Mucosa of gallbladder (tissue), 1 donor: ENCODE measurements at places on chromosomes 7 and 10. TPM values are rescaled to one million over a fixed set of nuclear protein-coding genes. Genes with fewer than 3 reads are reported as not detected.
A peak's percentile ranks its signal among the peaks of the same experiment; 100 is the strongest.

DNA sequence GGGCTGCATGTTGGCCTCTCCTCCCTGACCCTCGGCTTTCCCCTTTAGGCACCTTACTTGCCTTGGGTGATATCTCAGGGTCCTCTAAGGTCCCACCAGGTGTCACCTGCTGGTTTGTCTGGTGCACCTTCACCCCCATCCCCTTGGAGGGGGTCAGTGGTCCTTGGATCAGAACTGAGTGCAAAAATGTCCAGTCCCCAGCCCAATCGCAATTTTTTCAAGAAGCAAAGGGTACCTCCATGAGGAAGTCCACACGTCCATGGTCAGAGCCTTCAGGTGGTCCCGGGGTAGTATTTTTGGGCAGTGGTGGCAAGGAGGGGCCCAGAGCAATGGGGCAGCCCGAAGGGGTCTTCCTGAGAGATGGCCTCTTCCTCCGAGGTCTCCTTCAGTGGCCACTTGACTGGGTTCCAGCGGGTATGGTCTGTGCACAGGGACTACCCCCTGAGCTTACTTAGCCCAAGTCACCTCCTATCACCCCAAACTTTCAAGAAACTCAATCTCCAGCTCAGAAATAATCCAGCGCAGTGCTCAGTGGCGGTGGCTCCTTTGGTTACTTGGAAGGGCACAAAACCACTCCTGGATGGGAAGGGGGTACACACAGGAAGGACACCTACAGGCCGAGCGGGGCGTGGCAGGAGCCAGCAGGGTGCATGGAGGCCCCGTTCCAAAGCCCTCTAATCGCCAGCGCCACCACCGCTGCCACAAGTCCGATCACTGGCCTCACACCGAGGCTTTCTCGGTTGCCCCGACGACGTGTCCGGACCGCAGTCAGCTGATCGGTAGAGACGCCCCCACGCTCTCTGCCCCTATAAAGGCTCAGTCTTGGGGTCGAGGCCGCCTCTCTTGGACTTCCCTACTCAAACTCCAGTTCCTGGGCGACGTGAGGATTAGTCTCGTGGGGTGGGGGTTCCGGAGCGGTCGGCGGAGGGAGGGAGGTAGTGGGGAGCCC, 4.5 kb downstream of the SAP25 start:
- DNase-seq: peak; percentile 71

DNA sequence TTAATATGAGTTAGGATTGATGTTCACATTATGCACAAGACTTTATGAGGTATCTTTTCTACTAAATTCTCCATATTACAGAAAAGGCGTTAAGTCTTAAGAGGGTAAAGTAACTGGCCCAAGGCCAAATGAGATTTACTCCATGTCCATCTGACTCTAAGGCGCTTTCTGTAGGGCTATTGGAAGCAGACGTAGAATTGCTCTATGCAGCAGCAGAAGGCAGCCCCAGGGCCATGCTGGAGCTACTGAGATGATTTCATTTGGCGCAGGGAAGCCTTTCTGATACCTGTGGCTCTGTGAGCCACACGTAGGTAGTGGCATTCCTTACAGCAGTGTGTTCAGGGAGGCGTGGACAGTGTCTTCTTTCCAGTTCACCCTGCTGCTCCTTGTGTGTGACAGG, 133.1 kb downstream of the SH2D4B start:
- no peak for DNase-seq

DNA sequence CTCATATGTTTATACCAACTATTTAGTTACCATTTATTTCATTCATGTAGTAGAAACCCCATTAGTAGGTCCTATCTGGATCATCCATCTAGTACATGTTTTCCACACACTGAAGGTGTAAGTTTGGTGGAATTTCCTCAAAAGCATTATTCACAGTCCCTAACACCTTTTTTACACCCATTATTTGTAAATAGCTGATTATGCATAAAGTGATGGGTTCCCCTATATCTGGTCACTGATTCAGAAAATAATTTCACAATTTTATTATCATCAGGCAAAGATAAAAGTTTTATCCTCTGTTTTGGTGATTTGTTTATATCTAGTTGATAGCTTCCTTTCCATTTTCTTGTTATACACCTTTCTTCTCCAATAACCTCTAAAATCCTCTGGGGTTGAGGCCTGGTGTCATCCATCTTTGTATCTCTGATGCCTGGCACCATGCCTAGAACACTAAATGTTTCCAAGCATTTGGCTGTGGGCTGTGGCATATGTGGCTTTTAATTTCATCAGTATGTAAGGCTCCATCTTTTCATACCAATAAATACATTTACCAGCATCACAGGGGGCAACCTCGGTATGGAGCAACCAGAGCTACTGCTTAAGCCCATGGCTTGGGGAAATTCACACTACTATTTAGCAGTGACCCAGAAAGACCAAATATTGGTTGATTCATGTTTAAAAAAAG, 1089.5 kb upstream of the LRRN3 start:
- DNase-seq: no peak

GRCh38 chr7:2800220-2800930, 43.7 kb downstream of the GNA12 start:
- DNase-seq: no peak

GRCh38 chr7:82247814-82248433, 195.7 kb downstream of the CACNA2D1 start:
- no peak for DNase-seq

GRCh38 chr10:114174695-114175188, 739 bp upstream of the CCDC186 start:
- peak; percentile 39 for DNase-seq

GRCh38 chr10:75331081-75331480, 70.5 kb downstream of the ZNF503 start:
- DNase-seq: no peak

DNA sequence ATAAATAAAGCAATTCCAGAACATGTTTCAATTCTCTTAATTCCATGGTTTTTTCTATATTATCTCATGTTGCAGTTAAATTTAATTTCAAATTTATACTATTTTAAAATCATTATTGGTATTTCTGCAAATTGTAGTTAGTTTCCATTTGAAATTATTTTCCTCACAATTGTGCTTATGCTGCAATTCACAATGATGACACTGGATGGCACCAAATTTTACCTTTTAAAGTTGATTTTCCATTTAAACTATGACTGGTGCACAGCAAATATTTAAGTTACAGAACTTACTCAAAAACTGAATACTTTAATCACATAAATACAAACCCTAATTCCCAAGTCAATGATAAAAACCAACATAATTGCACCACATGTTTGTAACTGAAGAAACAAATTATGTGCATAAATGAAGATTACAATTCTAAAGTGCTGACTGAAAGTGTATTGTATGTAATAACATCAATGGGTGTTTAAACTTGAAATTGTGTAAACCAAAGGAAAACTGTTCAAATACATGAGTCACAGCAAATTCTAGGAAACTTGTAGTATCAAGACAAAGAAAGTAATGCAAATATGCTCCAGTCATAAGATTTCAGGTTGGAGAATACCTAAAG, 75.3 kb upstream of the AASS start:
- no peak for DNase-seq

DNA sequence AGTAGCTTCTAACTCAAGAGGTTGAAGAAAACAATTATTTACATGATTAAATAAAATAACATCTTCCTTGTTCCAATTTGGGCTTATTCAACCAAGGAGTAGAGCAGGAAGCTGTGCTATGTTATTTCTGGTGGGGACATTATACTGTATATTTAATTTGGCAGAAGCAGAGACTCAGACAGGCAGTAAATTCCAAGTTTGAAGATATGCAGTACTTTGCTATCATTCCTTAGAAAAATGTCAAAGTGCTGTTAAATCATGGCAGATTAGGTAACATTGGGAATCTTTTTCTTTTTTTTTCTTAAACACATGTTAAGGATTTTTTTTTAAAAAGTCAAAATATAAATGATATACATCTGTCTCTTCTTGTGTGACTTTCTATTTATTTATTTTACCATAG, 190.1 kb downstream of the SUGCT start:
- no peak for DNase-seq

Gene IGF2BP3
- total RNA-seq: 0.66 TPM
